ENCODE measurements at places on chromosomes 1 and 21.

DNA sequence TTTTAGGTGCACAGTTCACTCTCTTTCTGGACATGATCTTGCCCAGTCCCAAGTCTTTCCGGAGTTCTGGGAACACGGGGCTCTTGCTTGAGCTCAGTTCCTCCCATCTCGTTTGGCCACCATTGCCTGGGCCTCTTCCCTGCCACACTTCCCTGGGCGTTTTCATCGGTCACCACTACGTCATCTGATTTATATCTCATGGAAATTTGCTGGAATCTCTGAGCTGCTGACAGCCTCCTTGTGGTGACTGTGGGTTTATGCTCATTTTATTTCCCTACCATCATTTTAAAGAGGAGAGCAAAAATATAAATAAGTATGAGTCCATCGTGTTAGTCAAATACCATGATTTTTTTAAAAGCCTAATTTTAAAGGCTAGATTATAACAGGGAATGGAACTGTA is 449.1 kb upstream of the KAZN start:
- no peak for DNase-seq

DNA sequence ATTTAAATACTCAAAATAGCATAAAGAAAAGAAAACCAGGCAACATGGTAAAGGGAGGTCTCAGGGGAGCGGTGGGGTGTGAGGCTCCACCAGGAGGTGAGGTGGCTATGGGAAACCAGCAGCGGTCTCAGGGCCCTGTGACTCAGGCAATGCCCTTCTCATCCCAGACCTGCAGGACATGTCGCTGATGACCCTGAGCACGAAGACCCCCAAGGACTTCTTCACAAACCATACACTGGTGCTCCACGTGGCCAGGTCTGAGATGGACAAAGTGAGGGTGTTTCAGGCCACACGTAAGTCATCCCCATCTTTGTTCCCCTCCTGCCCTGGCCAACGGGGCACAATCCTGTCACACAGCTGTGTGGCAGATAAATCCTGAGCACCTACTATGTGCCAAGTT is 31.5 kb downstream of the PADI4 start:
- DNase-seq: no peak

DNA sequence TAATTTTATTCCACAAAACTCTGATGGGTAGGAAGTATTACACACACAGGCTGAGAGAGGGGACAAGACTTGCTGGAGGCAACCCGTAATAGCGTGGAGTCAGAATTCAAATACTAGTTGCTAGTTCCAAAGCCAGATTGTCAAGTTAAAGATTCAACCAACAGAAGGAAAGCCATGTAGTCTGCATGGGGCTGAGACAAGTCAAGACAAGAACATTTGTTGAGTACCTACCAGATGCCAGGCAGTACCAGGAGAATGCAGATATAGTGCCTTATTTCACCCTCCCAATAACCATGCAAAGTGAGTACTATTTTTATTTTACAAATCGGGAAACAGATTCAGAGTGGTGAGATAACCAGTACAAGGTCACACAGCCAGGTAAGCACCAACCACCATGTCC is 110.4 kb upstream of the SPATA6 start:
- DNase-seq: no peak

GRCh38 chr1:40309374-40310128 is 7.5 kb downstream of the COL9A2 start:
- DNase-seq: no peak

GRCh38 chr1:109383854-109384253 is 13.9 kb downstream of the SORT1 start:
- DNase-seq: no peak

GRCh38 chr1:115426231-115426771 is 88.3 kb upstream of the NGF start:
- DNase-seq: peak; percentile 89

DNA sequence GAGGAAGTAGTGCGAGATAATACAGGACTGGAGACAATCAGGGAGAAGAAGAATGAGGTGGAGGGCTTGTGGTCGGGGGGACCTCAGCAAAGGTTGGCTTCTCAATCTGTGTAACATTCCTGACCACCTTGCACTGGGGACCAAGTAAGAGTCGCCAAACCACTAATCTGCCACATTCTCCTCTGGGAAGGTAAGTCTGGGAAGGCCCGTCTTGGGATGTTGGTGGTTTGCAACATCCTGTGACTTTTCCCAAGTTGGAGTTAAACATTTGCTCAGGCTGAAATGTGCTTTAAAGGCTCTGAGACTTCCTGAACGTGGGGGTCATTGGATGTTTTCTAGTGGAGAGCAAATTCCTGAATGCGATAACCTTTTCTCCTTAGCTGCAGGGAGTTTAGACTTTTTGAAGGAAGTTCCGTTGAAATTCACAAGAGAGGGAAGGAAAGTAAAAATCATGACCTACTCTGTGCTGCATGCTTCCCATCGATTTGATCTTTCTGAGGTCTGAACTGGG is 325.9 kb downstream of the RPS6KC1 start:
- no peak for DNase-seq

GRCh38 chr1:221756830-221757551 is 15.1 kb upstream of the DUSP10 start:
- no peak for DNase-seq

DNA sequence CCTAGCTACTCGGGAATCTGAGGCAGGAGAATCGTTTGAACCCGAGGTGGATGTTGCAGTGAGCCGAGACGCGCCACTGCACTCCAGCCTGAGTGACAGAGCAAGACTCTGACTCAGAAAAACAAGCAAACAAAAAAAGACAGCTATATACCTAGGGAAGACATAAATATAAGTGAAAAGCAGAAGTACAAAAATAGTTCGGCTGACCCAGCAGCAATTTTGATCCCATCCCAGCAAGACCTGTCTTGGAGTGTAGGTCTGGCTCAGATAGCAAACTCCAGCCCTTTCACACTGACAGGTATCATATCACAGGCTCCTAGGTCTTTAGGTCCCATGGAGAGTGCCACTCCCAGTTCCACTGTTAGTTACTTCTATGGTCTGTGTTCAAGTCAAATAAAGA is 14.6 kb downstream of the MTX1 start:
- DNase-seq: no peak

DNA sequence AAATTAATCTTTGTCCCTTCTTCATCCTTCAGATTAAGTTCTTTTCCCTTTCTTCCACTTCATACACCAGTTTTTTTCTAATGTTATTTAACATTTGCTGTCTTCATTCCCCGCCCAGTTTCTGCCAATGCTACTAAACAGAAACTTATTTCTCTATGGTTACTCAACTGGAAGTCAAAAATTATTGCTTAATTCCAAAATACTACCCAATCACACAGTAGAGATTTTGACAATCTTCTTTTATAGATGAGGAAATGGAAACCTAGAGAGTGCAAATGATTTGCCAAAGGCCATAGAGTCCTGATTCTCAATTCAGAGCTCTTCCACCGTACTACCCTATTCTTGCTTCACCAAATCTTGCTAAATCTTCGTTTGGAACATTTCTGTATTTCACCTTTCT is 58.1 kb upstream of the SH3GLB1 start:
- DNase-seq: no peak

- DNase-seq: no peak
Observed at GRCh38 chr1:3359756-3360440, 94.6 kb upstream of the ARHGEF16 start.

- DNase-seq: no peak
Observed at GRCh38 chr21:45607909-45608295, 35.6 kb upstream of the PCBP3 start.

DNA sequence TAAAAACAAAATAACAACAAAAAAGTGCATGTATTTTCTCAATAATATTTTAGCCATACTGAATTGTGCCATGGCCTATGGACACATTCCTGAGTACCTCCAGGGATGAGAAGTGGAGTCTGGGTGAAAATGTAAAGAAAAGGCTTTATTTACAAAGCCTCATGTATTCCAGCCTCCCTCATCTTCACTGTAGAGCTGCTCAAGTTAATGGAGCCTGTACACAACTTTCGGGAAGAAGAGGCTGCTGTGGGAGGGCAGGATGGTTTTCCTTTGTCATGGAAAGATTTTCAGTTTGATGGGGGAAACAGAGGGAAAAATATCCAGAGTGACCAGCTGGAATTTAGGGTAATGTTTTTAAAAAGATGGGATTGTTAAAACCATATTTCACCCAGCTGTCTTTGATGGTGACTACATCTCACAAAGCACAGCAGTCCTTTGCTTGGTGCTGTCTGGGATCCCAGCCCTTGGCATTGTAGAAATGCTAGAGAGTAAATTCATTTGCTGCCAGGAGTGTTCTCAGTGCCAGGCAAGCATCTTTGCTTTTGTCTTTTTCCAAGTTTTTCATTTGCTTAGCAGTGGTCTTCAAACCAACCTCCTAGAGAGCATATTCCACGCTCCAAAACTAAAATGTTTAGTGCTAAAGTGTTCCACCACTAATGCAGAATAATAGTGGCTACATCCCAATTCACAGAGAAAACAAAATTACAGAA is 54.9 kb downstream of the DPT start:
- DNase-seq: no peak

- no peak for DNase-seq
Observed at GRCh38 chr1:1432951-1433803, 2.3 kb upstream of the VWA1 start.

GRCh38 chr21:41655259-41655658 is 111.6 kb downstream of the RIPK4 start:
- DNase-seq: no peak

DNA sequence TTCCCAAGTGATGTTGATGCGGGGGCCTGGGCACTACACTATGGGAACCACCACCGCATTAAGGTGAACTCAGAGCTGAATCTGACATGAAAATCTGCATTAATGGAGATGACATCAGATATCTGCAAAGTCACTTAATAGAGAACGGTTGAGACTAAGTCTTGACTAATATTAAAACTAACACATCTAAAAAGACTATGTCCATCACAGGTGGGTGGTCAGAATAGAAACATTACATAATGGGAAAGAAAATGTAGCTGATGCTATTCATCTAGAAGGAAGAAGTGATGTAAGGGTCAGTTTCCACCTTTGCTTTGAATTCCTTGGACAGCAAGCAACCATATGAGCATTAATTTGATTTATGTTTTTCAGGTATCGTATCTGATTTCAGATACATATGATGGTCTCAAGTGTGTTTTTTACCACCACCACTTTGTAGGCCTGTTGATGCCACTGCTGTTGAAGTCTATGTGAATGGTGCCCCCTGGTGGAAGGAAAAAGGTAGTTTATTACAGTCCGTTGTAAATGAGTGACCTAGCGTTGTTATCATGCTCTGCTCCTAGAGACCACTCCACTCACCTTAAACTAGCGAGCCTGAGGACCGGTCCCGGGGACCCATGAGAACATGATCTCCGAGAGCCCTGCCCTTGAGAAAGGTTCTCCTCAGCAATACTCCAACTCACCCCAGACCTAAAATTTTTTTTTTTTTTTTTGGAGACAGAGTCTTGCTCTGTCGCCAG is 73.5 kb downstream of the BACH1 start:
- no peak for DNase-seq

- no peak for DNase-seq
Observed at GRCh38 chr1:52424813-52425212, 20.4 kb downstream of the PRPF38A start.
